AG09319 (cell line): ENCODE measurements at places on chromosomes 7 and 10.

DNA sequence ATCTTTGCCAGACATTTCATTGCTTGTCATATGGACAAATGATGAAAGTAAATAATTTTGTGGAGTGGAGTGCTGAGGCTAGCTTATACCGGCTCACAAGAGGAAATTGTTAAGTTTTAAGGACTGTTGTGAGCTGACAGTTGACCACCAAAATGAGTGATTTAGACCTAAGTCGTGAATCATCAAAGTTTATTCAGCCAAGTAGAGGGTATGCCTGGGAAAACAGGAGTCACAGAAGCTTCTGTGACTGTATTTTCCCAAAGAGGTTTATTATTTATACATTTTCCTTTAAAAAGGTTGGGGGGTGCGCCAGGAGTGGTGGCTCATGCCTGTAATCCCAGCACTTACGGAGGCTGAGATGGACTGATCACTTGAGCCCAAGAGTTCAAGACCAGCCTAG lies 21.8 kb downstream of the MRPS24 start:
- DNase-seq: no peak

DNA sequence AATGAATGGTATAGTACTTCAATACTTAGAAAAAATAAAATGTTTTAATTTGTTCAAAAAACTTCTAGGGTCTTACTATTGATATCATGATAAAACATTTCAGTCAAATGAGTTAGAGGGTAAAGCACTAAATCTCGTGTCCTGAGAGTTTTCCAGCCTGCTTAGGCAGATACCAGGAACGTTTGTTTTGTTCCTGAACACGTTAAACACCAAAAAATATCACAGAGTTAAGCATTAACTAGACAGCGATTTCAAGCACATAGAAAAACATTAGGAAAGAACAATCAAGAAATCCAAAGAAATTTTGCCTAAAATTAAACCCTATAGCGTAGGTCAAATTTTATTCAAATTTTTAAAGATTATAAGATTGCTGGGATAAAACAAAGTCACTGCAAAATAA lies 204.6 kb upstream of the AGR3 start:
- DNase-seq: no peak

DNA sequence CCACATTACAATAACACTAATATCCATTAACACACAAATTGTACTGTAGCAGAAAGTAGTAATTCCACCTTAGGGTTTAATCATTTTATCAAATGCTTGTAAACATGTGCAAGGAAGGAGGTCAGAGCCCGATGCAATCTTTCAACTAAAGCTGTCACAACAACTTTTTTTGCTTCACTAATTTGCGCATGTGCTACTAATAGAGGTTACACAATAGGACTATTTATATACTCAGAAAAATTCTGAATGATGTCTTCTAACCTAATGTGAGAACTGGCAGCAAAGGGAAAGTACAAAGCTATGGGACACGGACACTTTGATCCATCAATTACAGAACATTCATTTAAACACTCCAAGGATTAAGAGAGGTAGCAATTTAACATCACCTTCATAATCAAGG lies 244.4 kb downstream of the CHCHD3 start:
- DNase-seq: peak; percentile 40

DNA sequence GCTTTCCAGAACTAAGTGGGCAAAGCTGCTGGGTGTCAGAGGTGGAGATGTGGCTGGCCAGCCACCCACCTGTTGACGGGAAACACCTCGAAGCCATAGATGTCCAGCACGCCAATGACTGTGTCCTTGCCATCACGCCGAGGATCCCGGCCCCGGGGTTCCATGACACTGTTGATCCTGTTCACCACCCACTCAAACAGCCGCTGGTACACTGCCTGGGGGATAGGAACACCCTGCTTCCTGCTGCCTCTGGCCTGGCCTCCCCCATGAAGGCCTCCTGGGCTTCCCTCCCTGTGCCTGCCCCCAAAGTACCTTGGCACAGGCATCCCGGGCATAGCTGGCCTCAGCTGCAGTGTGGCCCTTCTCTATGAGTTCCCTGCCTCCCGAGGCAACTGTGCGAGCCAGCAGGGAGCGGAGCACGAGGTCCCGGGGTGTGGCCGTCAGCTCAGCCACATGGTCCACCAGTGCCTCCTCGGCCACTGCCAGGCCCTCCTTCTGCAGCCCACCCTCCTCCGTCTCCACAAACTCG lies 8.2 kb downstream of the MYO1G start:
- no peak for DNase-seq

DNA sequence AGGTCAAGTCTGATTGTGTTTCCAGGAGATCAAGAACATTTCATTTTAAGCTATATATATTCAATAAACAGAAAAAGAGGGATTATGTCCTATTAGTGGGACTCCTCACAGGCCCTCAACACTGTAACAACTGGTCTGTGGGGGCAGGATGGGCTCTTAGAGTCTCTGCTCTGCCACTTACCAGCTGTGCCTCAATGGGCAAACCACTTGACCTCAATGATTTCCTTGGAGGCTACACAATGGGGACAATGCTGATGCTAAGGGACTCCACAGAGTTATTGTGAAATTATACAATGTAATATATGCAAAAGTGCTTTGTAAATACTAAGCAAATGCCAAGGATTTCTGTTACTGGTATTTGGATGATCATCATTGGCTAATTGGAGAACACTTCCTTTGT lies 33.2 kb upstream of the MXI1 start:
- no peak for DNase-seq

GRCh38 chr7:104852386-104852785 lies 161.6 kb upstream of the KMT2E start:
- DNase-seq: no peak

GRCh38 chr7:91434836-91435235 lies 170.6 kb downstream of the FZD1 start:
- DNase-seq: no peak

DNA sequence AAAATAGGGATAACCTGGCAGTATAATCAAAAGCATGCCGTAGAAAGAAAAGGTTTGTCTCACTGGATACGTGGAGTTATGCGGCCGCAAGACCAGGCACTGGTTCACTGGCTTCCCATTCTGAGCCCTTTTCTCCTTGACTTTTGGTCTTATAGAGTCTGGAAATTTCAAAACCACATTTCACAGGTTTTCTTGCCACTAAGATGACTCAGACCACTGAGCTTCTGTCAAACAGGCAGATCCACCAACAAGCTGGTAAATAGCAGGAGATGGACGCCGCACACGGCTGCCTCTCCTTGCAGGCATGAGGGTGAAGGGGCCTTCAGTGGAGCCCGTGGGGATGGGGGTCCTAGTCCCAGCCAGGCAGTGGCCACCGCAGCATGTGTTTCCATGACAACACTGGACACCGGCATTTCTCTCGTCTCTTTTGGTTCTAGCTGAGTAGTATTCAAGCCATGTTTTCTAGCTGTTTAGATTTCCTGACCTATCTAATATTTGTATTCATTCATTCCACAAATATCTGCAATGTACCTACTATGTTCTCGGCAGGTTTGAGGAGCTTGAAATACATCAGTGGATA lies 55.5 kb downstream of the KLF6 start:
- DNase-seq: no peak

DNA sequence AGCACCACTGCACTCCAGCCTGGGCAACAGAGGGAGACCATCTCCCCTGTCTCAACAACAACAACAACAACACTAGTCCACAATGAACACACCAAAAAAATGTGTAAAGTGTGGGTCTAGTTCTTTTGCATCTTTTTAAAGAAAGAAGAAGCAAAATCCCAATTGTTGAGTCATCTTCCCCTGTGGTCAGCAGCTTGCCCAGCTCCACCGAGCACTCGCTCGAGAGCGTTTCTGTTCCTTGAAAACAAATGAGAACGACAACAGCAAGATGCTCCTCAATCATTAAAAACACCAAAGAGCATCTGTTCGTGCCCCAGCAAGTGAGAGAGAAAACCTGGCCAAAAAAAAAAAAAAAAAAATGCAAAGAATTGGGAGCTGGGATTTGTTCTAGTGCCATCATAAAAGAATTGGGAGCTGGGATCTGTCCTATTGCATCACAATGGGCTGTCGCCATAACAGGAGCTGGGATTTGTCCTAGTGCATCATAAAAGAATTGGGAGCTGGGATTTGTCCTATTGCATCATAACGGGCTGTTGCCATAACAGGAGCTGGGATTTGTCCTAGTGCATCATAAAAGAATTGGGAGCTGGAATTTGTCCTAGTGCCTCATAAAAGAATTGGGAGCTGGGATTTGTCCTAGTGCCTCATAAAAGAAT lies 118.1 kb downstream of the PTPRN2 start:
- no peak for DNase-seq

GRCh38 chr7:37671876-37672275 lies 11.7 kb upstream of the GPR141 start:
- no peak for DNase-seq

DNA sequence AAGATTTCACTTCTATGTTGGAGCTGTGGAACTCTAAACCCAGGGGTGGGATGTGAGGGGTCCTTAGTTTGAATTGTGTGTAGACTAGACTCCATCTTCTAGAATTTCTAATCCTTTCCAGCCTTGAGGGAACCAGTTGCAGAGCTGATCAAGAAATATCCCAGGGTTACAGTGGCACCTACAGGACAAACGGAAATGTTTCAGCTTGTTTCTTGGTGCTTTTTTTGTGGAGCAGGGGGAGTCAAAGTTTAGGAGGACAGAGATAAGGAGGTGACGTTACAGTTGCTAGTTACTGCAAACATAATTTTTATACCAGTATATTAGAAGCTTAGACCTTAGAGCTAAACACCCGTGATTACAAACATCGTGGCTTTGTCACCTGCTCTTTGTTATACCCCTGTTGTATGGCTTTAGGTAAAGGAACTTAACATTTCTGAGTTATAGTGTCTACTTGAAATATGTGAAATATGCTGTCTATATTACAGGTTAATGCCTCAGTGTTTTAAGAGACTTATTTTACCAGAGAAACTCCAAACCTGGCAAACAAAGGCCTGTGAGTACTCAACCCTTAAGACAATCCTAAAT lies 84.5 kb upstream of the DYNC1I1 start:
- no peak for DNase-seq
